ENCODE measurements at places on chromosomes 4 and X. TPM values are rescaled to one million over a fixed set of nuclear protein-coding genes. Genes with fewer than 3 reads are reported as not detected.

ADGRG2 gene
- total RNA-seq = 0.11 TPM

ADGRA3 gene
- 6.8 TPM for total RNA-seq

TCEAL9 gene
- total RNA-seq = 277 TPM

UBA1 gene
- 144 TPM for total RNA-seq

DCAF4L1 gene
- not detected for total RNA-seq

ESX1 gene
- not detected for total RNA-seq

MAGEC3 gene
- total RNA-seq = not detected

DCAF8L2 gene
- not detected for total RNA-seq

HHIP gene
- total RNA-seq = 8.8 TPM

SCARB2 gene
- total RNA-seq = 125 TPM

VCX3B gene
- total RNA-seq = not detected

SASH3 gene
- not detected for total RNA-seq

AMER1 gene
- total RNA-seq = 3.4 TPM

GRCh38 chrX:78619834-78620233 is 39.3 kb downstream of the RTL3 start:
- no peaks in the 10 kb centered on the region for H3K27me3 ChIP-seq
- no peak overlapping the region for H3K27ac ChIP-seq
- DNase-seq = no peak
- no peak overlapping the region for H3K4me3 ChIP-seq

DNA sequence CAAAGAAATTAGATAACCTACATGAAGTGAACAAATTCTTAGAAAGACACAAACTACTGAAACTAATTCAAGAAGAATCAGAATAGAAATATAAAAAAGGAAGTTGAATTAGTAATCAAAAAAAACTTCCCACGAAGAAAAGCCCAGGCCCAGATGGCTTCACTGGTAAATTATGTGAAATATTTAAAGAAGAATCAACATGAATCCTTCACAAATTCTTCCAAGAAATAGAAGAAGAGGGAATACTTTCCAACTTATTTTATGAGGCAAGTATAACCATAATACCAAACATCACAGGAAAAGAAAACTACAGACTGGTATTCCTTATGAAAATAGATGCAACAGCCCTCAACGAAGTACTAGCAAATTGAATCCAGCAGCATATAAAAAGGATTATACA is 30.7 kb downstream of the MOSPD2 start:
- H3K4me1 ChIP-seq = peaks cover 10% of the 10 kb centered on the region
- H3K4me3 ChIP-seq = no peak overlapping the region
- H3K27me3 ChIP-seq = no peaks in the 10 kb centered on the region
- H3K36me3 ChIP-seq = peaks cover 11% of the 10 kb centered on the region
- H3K27ac ChIP-seq = no peak overlapping the region

DNA sequence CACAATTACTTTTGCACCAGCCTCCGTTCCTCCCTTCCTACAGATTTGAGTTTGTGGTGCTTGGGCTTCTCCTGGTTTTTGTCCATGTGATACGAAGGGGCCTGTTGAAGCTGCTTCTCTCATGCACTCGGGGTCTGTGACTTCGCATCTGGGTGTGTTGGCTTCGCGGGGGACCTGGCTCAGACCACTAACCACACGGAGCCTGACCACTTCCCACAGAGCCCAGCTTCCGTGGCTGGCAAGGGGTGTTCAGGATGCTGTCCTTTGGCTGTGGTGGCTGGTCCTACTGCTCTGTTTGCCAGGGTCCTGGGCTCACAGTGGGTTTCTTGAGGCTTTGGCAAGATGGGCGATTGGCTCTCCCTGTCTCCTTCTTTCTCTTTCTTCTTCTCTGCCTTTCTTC is 19.8 kb upstream of the XG start:
- H3K27ac ChIP-seq = no peak overlapping the region
- H3K36me3 ChIP-seq = peaks cover 72% of the 10 kb centered on the region
- H3K4me1 ChIP-seq = no peaks in the 10 kb centered on the region
- no peaks in the 10 kb centered on the region for H3K27me3 ChIP-seq
- H3K4me3 ChIP-seq = no peak overlapping the region

DNA sequence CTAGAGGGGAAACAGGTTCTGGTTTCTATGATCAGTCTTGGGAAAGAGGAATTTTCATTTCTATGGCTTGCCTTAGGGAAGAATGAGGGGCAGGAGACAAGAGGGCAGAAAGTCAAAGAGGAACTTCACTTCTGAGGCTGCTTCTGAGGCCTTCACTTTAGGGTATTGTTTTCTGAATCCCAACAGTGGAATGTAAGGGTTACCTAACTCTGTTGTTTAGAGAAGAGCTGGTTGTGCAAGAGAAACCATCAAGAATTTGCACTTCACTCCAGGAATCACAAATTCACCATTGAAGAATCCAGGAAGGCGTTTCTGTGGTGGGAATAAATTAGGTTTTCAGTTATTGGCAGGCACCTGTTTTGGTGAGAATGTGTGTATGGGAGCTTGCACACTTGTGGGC is 126.7 kb upstream of the AMOT start:
- H3K4me3 ChIP-seq = no peak overlapping the region
- no peaks in the 10 kb centered on the region for H3K36me3 ChIP-seq
- DNase-seq = no peak
- H3K27me3 ChIP-seq = no peaks in the 10 kb centered on the region

GRCh38 chr4:130127297-130127696 is 1031.3 kb downstream of the C4orf33 start:
- no peaks in the 10 kb centered on the region for H3K4me1 ChIP-seq
- no peaks in the 10 kb centered on the region for H3K36me3 ChIP-seq
- H3K27me3 ChIP-seq = no peaks in the 10 kb centered on the region
- H3K27ac ChIP-seq = no peak overlapping the region
- H3K4me3 ChIP-seq = no peak overlapping the region

DNA sequence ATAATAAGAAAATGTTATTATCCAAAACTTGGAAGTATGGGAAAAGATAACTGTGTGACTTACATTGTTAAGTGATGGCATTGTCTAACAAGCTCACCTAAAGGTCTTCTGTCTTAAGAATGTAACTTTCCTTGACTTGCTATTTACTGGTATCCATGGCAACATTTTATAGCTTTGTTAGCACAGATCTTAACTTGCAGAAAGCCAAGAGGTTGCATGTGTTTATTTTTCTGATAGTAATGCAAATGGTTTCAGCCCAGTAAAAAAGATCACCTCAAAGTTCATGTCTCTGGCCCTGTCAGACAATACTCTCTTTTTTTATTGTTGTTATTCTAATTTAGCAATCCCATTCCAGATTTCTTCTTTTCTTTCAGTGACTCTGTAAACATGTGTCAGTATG is 425.3 kb downstream of the SPRY1 start:
- no peaks in the 10 kb centered on the region for H3K27me3 ChIP-seq
- no peak for DNase-seq
- H3K36me3 ChIP-seq = no peaks in the 10 kb centered on the region
- H3K4me1 ChIP-seq = peaks cover 16% of the 10 kb centered on the region
- peak overlapping the region; percentile 14 for H3K27ac ChIP-seq

- H3K36me3 ChIP-seq = no peaks in the 10 kb centered on the region
- H3K4me1 ChIP-seq = peaks cover 10% of the 10 kb centered on the region
- no peaks in the 10 kb centered on the region for H3K27me3 ChIP-seq
- peak; percentile 48 for DNase-seq
- no peak overlapping the region for H3K27ac ChIP-seq
These were observed 192.0 kb upstream of the ANK2 start for GRCh38 chr4:112857461-112857860.

- H3K36me3 ChIP-seq = no peaks in the 10 kb centered on the region
- H3K27me3 ChIP-seq = no peaks in the 10 kb centered on the region
- H3K4me3 ChIP-seq = no peak overlapping the region
- peak; percentile 68 for DNase-seq
These were observed 88.5 kb upstream of the GPR34 start for GRCh38 chrX:41600291-41600690.

- no peak overlapping the region for H3K4me3 ChIP-seq
- no peaks in the 10 kb centered on the region for H3K36me3 ChIP-seq
- peaks cover 23% of the 10 kb centered on the region for H3K4me1 ChIP-seq
- no peaks in the 10 kb centered on the region for H3K27me3 ChIP-seq
- no peak for DNase-seq
- H3K27ac ChIP-seq = no peak overlapping the region
These were observed 14.5 kb upstream of the SLC7A11 start for GRCh38 chr4:138256608-138257007.

DNA sequence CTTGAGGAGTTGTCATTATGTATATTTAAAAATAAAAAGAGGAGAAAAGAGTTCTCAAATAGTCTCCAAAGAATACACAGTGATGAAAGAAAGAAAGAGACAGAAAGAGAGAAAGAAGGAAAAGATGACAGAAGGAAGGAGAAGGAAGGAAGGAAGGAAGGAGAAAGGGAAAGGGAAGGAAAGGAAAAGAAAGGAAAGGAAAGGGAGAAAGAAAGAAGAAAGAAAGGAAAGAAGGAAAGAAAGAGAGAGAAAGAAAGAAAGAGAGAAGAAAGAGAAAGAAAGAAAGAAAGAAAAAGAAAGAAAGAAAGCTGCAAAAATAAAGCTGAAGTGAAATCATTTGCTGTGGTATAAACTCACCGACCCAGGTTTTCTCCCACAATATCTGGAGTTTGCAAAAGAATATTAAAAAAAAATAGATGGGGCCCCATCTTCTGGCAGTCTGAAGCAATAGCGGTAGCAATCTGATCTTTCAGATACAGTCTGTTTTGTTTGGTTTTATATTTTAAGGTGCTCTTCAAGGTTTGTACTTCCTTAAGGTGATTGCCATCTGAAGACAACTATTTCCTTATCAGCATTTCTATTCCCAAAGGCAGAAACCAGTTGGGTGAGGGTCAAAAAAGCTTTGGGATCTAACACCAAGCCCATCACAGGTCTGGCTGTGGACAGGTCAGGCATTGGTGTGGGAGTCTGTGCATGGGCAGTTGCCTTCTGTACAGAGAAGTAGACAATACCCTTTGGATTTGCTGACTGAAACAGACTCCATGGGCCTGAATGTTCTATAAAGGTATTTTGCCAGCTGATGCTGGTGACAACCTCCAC is 160.4 kb downstream of the CPEB2 start:
- H3K36me3 ChIP-seq = no peaks in the 10 kb centered on the region
- no peak overlapping the region for H3K27ac ChIP-seq

DNA sequence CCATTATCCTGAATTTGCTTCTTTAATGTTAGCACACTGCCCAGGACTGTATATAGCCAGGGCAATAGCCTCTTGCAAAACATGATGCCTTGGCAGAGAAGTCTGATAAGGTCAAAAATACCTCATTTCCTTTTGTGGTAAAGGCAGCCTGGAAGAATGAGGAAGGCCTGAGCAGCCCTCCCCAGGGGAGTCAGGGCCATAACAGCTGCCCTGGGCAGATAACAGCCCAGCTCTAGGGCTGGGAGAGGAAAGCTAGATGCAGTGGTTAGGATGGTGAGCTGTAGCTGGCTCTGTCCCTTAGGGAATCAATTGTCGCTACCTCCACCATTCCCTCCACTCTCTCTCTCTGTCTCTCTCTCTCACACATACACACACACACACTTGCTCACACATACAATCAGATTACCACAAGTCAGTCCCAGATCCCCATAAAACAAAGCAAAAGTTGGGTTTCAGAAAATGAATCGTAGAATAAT is 29.2 kb downstream of the EFHC2 start:
- no peaks in the 10 kb centered on the region for H3K27me3 ChIP-seq
- H3K27ac ChIP-seq = no peak overlapping the region
- no peaks in the 10 kb centered on the region for H3K36me3 ChIP-seq
- no peaks in the 10 kb centered on the region for H3K4me1 ChIP-seq
- DNase-seq = no peak
- H3K4me3 ChIP-seq = no peak overlapping the region

GRCh38 chrX:144275367-144275766 is 391.5 kb downstream of the UBE2NL start:
- H3K27ac ChIP-seq = no peak overlapping the region
- no peak overlapping the region for H3K4me3 ChIP-seq
- no peaks in the 10 kb centered on the region for H3K4me1 ChIP-seq
- no peaks in the 10 kb centered on the region for H3K36me3 ChIP-seq
- H3K27me3 ChIP-seq = no peaks in the 10 kb centered on the region

GRCh38 chrX:121307449-121307848 is 260.0 kb downstream of the GLUD2 start:
- no peak overlapping the region for H3K4me3 ChIP-seq
- H3K4me1 ChIP-seq = no peaks in the 10 kb centered on the region
- H3K27me3 ChIP-seq = no peaks in the 10 kb centered on the region
- no peak for DNase-seq
- no peak overlapping the region for H3K27ac ChIP-seq
- H3K36me3 ChIP-seq = no peaks in the 10 kb centered on the region

- no peak overlapping the region for H3K4me3 ChIP-seq
- H3K27ac ChIP-seq = peak overlapping the region; percentile 46
These were observed 100.8 kb downstream of the SHROOM3 start for GRCh38 chr4:76535603-76536372.

- no peak overlapping the region for H3K4me3 ChIP-seq
- no peaks in the 10 kb centered on the region for H3K36me3 ChIP-seq
- no peak for DNase-seq
- no peaks in the 10 kb centered on the region for H3K27me3 ChIP-seq
- peaks cover 18% of the 10 kb centered on the region for H3K4me1 ChIP-seq
These were observed 28.3 kb downstream of the PRDM8 start for GRCh38 chr4:80225595-80225994.

DNA sequence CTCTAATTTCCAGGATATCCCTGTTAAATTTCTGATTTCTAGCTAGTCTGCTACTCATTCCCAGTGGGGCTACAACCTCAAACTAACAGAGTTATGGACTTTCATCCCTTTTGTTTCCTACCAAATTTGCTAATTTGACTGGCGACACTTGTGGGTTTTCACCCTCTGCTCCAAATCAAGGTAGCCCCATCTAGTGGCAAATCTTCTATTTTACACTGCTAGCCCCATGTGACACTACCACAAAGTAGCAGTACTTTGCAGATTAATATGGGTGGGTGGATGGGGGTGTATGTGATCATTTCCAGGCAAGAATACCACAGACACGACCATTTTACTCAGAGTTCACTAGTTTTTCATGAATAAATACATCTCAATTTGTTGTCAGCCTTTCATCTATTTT is 150.3 kb downstream of the MSL3 start:
- H3K4me1 ChIP-seq = no peaks in the 10 kb centered on the region
- no peaks in the 10 kb centered on the region for H3K36me3 ChIP-seq
- no peaks in the 10 kb centered on the region for H3K27me3 ChIP-seq
- H3K27ac ChIP-seq = no peak overlapping the region
- no peak for DNase-seq

Data from SJSA1 (cell line).